ENCODE measurements at places on chromosomes 13 and 19. TPM values are rescaled to one million over a fixed set of nuclear protein-coding genes. Genes with fewer than 3 reads are reported as not detected.

C5AR1 gene
- 6.5 TPM for polyA plus RNA-seq

GMIP gene
- polyA plus RNA-seq, result 3.3 TPM

FCHO1 gene
- polyA plus RNA-seq, result 0.52 TPM

PABPC3 gene
- polyA plus RNA-seq, result not detected

HSD17B14 gene
- 141 TPM for polyA plus RNA-seq

NRTN gene
- polyA plus RNA-seq, result 5.8 TPM

POSTN gene
- 49.7 TPM for polyA plus RNA-seq

FUT6 gene
- polyA plus RNA-seq, result 58.4 TPM

LGALS14 gene
- not detected for polyA plus RNA-seq

CGB8 gene
- polyA plus RNA-seq, result not detected

TEX29 gene
- polyA plus RNA-seq, result not detected

ATP4A gene
- not detected for polyA plus RNA-seq

KLK14 gene
- not detected for polyA plus RNA-seq

TJP3 gene
- polyA plus RNA-seq, result 32.5 TPM

CSNK1G2 gene
- polyA plus RNA-seq, result 33.1 TPM

CBLC gene
- polyA plus RNA-seq, result 8.2 TPM

ZNF844 gene
- 7.4 TPM for polyA plus RNA-seq

RPL18 gene
- 1,596 TPM for polyA plus RNA-seq

DNM2 gene
- polyA plus RNA-seq, result 79.0 TPM

DMPK gene
- polyA plus RNA-seq, result 31.3 TPM

ZNF677 gene
- polyA plus RNA-seq, result 6.5 TPM

DHPS gene
- polyA plus RNA-seq, result 61.3 TPM

SULT2A1 gene
- not detected for polyA plus RNA-seq

All from kidney (tissue), 22 donors.